Tibial nerve (tissue), 4 donors: ENCODE measurements at places on chromosomes 5 and 9. TPM values are rescaled to one million over a fixed set of nuclear protein-coding genes. Genes with fewer than 3 reads are reported as not detected.

DHX29 gene
- total RNA-seq: 27.0 TPM

CNTNAP3 gene
- total RNA-seq: 8.8 TPM

ZNF300 gene
- total RNA-seq: 10.5 TPM

SPRY4 gene
- 18.4 TPM for total RNA-seq

IFNA1 gene
- total RNA-seq: not detected

GTF3C5 gene
- total RNA-seq: 69.3 TPM

CAMK2A gene
- total RNA-seq: 1.0 TPM

LCN12 gene
- 2.4 TPM for total RNA-seq

- H3K36me3 ChIP-seq: no peaks in the 10 kb centered on the region
- H3K4me1 ChIP-seq: peaks cover 4% of the 10 kb centered on the region
- peaks cover 14% of the 10 kb centered on the region for H3K27me3 ChIP-seq
These were observed 2.4 kb downstream of the SYK start for GRCh38 chr9:90803860-90804593.

DNA sequence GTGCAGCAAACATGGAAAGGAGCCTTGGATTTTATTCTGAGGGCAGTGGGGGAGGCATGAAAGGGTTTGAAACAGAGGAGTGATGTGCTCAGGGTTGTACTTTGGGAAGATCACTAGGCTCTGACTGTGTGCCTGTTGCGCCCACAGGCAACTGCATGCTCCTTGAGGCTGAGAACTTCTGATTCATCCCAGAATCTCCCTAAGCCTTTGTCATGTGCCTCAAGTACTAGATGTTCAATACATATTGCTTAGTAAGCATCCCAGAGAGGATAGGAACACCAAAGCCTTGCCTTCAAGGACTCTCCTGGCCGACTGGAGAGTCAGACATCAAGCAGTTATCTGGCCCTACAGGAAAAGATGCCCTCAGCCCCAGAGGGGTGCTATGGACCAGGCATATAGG lies 54.1 kb downstream of the ARHGEF37 start:
- H3K27ac ChIP-seq: no peak overlapping the region
- H3K4me1 ChIP-seq: peaks cover 13% of the 10 kb centered on the region
- H3K27me3 ChIP-seq: no peaks in the 10 kb centered on the region
- DNase-seq: no peak

- H3K27ac ChIP-seq: peak overlapping the region; percentile 18
- H3K4me1 ChIP-seq: no peaks in the 10 kb centered on the region
- no peak for DNase-seq
- no peaks in the 10 kb centered on the region for H3K36me3 ChIP-seq
- peak overlapping the region; percentile 85 for H3K4me3 ChIP-seq
- H3K27me3 ChIP-seq: no peaks in the 10 kb centered on the region
These were observed 366 bp downstream of the EPB41L4A start for GRCh38 chr5:112418659-112419163.

DNA sequence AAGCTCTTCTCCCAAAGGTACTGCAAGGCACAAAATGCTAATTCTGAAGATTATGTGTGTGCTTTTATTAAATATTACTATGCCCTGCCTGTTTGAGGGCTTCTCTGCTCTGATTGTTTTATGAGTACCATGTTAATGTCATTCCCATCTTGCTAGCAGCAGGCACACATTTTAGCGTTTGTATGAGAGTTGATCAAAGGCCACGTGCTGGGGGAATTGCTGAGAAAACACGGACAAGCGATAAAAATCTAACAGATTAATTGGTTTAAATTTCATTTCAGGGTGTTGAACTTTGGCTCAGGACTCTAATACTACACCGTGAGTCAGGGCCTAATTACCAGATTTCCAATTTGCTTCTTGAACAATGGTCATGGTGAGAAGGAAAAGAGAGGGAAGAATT lies 298.4 kb downstream of the EBF1 start:
- DNase-seq: no peak
- H3K27ac ChIP-seq: no peak overlapping the region
- H3K27me3 ChIP-seq: no peaks in the 10 kb centered on the region
- peaks cover 67% of the 10 kb centered on the region for H3K4me1 ChIP-seq
- H3K4me3 ChIP-seq: no peak overlapping the region

DNA sequence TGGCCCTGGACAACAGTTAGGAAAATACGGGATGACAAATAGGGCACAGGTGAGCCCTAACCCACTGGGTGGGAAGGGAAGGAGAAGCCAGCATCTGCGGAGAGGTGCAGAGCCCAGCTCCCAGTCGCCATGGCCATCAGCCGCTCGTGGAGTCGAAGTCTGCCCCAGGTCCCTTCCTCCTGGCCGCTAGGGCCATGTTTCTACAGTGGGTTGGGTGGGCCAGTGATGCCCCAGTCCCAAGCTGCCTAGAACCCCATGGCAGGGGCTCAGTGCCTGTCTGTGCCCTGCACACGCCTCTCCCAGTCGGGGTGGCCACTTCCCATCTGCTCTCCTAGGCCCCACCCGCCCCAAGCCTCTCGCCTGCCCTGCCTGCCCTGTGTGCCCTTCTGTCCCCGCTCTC lies 34.8 kb downstream of the OLFM1 start:
- no peaks in the 10 kb centered on the region for H3K36me3 ChIP-seq
- no peak overlapping the region for H3K27ac ChIP-seq
- no peak overlapping the region for H3K4me3 ChIP-seq

DNA sequence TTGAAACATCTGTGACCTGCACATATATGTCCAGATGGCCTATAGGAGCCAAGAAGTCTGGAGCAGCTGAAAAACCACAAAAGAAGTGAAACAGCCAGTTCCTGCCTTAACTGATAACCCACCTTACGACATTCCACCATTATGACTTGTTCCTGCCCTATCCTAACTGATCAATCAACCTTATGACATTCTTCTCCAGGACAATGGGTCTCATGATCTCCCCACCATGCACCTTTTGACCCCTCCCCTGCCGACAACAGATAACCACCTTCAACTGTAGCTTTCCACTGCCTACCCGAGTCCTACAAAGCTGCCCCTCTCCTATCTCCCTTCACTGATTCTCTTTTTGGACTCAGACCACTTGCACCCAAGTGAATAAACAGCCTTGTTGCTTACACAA lies 233.8 kb downstream of the CCDC171 start:
- no peaks in the 10 kb centered on the region for H3K27me3 ChIP-seq
- H3K27ac ChIP-seq: no peak overlapping the region
- H3K4me1 ChIP-seq: no peaks in the 10 kb centered on the region
- no peak overlapping the region for H3K4me3 ChIP-seq
- H3K36me3 ChIP-seq: no peaks in the 10 kb centered on the region
- DNase-seq: no peak

GRCh38 chr5:34803974-34804732 lies 34.8 kb upstream of the TTC23L start:
- DNase-seq: no peak
- no peak overlapping the region for H3K4me3 ChIP-seq
- H3K4me1 ChIP-seq: no peaks in the 10 kb centered on the region
- H3K36me3 ChIP-seq: peaks cover 76% of the 10 kb centered on the region
- H3K27ac ChIP-seq: peak overlapping the region; percentile 6
- H3K27me3 ChIP-seq: no peaks in the 10 kb centered on the region

DNA sequence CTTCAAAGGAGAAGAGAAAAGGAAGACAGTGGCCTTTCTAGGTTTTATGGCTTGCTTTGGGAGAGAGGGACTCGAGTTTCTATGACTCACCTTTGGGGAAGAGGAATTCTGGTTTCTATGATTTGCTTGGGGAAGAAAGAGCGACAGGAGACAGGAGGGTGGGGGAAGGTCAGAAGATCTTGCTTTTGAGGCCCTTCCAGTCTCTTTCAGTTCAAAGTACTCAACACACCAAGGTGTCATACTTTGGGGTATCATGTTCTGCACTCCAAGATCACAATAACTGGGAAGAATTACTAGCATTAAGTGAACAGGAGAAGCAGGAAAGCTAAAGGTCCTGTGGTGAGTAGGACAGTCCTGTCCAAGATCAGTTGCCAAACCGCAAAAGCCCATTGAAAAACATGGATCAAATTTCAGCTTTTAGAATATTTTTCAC lies 324.5 kb downstream of the ARHGEF28 start:
- no peak overlapping the region for H3K4me3 ChIP-seq
- no peak overlapping the region for H3K27ac ChIP-seq
- no peaks in the 10 kb centered on the region for H3K27me3 ChIP-seq
- H3K4me1 ChIP-seq: no peaks in the 10 kb centered on the region

GRCh38 chr5:39198127-39198526 lies 21.2 kb downstream of the FYB1 start:
- no peak for DNase-seq
- H3K27me3 ChIP-seq: no peaks in the 10 kb centered on the region

- no peaks in the 10 kb centered on the region for H3K27me3 ChIP-seq
- no peak for DNase-seq
These were observed 208.5 kb downstream of the ROR2 start for GRCh38 chr9:91741522-91741921.

- no peak overlapping the region for H3K4me3 ChIP-seq
- H3K27ac ChIP-seq: no peak overlapping the region
- DNase-seq: no peak
- no peaks in the 10 kb centered on the region for H3K27me3 ChIP-seq
- H3K36me3 ChIP-seq: no peaks in the 10 kb centered on the region
- H3K4me1 ChIP-seq: peaks cover 10% of the 10 kb centered on the region
These were observed 264.1 kb downstream of the GLIS3 start for GRCh38 chr9:4035777-4036176.

DNA sequence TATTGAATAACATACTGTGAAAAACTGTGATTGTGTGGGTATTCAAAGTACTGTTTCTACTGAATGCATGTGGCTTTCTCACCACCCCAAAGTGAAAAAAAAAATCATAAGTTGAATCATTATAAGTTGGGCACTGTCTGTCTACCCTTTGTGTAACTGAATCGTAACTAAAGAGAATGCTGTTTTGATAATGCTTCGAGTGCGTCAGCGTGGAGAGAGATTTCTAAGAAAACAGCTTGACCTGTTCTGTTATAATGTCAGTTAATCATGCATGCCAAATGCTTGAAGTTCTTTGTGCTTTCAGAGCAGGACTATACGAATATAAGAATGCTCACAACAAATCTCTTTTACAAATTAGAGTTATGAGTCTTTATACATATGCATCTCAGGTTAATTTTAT lies 148.8 kb upstream of the SGCD start:
- no peak overlapping the region for H3K4me3 ChIP-seq
- H3K36me3 ChIP-seq: no peaks in the 10 kb centered on the region
- H3K27ac ChIP-seq: no peak overlapping the region
- DNase-seq: no peak

- no peaks in the 10 kb centered on the region for H3K27me3 ChIP-seq
- H3K27ac ChIP-seq: no peak overlapping the region
- no peak for DNase-seq
- no peaks in the 10 kb centered on the region for H3K4me1 ChIP-seq
- H3K4me3 ChIP-seq: no peak overlapping the region
These were observed 71.5 kb downstream of the NEK6 start for GRCh38 chr9:124329206-124329792.

- no peak for DNase-seq
- H3K27me3 ChIP-seq: no peaks in the 10 kb centered on the region
- H3K4me1 ChIP-seq: no peaks in the 10 kb centered on the region
- H3K4me3 ChIP-seq: no peak overlapping the region
- H3K36me3 ChIP-seq: no peaks in the 10 kb centered on the region
These were observed 72.3 kb upstream of the STARD4 start for GRCh38 chr5:111584651-111585050.

DNA sequence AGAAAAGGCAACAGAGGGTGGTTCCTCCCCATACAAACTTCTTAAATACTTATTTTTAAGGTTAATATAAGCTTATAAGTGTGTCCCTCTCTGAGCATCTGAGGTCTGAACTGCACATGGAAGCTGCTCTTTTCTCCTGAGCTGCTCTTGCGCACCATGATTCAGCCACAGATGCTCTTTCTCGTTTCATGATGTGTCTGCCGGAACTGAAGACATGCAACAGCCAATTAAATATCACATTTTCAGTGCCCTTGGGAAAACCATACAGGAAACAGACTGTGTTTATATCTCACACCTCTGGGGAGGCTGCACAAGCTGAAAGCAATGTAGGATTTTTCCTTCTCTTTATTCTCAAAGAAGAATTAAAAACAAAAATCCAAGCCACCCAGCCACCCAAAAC lies 96.8 kb upstream of the NREP start:
- DNase-seq: no peak
- H3K27ac ChIP-seq: no peak overlapping the region
- no peak overlapping the region for H3K4me3 ChIP-seq
- no peaks in the 10 kb centered on the region for H3K36me3 ChIP-seq

- no peaks in the 10 kb centered on the region for H3K4me1 ChIP-seq
- H3K27me3 ChIP-seq: no peaks in the 10 kb centered on the region
- no peak overlapping the region for H3K27ac ChIP-seq
- DNase-seq: no peak
- no peak overlapping the region for H3K4me3 ChIP-seq
These were observed 35.9 kb upstream of the AGGF1 start for GRCh38 chr5:76994337-76994736.

DNA sequence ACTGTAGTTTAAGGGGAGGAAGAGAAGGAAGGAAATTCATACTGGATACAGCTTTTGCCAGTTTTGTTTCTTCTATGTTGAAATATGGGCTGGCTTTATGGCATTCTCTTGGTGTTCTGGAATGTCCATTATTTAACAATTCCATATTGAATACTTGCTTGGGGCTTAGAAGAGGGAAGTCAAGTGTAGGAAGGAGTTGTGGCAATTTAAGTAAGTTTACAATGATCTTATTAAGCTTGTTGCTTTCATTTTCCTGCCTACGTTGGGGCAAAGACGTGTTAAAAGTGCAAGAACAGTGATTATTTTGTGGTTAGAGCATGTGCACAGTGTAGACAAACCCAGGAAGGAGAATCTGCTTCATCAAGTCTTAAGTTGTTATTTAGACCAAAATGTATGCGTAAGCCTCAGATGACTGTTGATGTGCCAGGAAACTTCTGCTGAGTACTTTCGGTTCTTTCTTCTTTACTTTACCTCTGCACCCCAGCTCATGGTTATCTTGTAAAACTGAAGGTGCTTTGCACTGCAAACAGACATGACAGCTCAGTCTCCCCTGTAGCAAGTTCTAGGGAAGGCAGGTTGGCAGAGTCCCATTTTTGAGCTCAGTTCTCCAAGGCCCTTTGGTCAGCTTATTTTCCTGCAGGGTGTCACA lies 75.8 kb downstream of the F2RL2 start:
- no peak for DNase-seq
- H3K4me1 ChIP-seq: peaks cover 16% of the 10 kb centered on the region
- H3K27ac ChIP-seq: peak overlapping the region; percentile 45
- no peaks in the 10 kb centered on the region for H3K27me3 ChIP-seq

- H3K36me3 ChIP-seq: peaks cover 6% of the 10 kb centered on the region
- DNase-seq: no peak
- H3K4me1 ChIP-seq: peaks cover 40% of the 10 kb centered on the region
- H3K27ac ChIP-seq: peak overlapping the region; percentile 88
These were observed 56.4 kb upstream of the GOLPH3 start for GRCh38 chr5:32230356-32231099.

DNA sequence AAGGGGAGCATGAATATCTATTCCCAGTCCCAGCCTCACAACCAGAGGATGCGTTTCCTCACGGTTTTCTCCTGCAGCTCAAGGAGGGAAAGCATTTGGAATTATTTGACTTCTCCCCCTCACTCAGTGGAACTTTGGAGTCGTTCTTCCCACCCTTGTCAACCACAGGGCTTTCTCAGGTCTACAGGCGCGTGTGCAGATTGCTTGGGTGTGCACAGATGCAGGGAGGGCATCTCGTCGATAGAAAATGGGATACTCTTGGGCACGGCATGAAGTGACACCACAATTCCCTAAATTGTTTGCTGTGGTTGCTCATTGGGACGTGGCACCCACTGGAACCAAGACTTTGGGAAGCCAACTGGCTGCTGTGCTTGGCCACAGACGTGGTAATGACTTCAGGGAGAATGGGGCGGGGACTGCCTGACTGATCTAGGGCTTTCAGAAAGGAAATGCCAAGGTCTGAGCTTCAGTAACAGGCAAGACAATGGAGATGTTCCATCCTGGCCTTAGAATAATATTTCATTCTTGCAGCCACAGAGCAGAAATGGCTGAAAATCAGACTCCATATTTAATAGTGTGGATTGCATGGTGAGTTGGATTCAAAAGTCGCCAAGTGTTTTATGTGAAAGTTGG lies 12.2 kb upstream of the OBP2B start:
- H3K36me3 ChIP-seq: no peaks in the 10 kb centered on the region
- H3K4me3 ChIP-seq: no peak overlapping the region
- H3K27ac ChIP-seq: no peak overlapping the region
- peaks cover 20% of the 10 kb centered on the region for H3K27me3 ChIP-seq
- H3K4me1 ChIP-seq: no peaks in the 10 kb centered on the region
